ENCODE measurements at places on chromosomes 11 and 22. TPM values are rescaled to one million over a fixed set of nuclear protein-coding genes. Genes with fewer than 3 reads are reported as not detected.

Gene SULT4A1
- not detected for total RNA-seq

Gene TSSK2
- not detected for total RNA-seq

Gene OR56A1
- total RNA-seq: not detected

Gene CHST1
- total RNA-seq: not detected

Gene TMA7B
- 0.15 TPM for total RNA-seq

Gene SCGB1C1
- total RNA-seq: not detected

Gene ZFTA
- 9.0 TPM for total RNA-seq

Gene PPARA
- 14.2 TPM for total RNA-seq

All from melanocyte of skin (primary cell).